Hypothalamus (tissue), 51 donors: ENCODE measurements at places on chromosomes 7 and 10.

DNA sequence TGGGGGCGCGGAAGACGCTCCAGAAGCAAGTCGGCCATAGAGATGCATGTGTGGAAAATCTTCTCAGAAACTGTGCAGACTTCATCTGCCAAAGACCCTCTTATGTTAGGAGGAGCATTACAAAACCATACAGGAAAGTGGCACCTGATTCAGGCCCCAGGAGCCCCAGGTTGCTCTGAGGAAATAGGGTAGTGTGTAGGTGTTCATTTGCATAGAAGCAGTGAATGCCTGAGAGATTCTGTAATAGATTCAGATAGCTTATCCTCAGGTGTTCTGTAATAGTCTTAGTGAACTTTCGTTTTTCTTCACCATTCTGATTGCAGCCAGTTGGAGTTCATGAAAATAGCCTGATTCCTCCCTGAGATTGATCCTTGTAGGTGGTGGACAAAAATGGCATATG, 106.4 kb upstream of the GJD4 start:
- DNase-seq = no peak

DNA sequence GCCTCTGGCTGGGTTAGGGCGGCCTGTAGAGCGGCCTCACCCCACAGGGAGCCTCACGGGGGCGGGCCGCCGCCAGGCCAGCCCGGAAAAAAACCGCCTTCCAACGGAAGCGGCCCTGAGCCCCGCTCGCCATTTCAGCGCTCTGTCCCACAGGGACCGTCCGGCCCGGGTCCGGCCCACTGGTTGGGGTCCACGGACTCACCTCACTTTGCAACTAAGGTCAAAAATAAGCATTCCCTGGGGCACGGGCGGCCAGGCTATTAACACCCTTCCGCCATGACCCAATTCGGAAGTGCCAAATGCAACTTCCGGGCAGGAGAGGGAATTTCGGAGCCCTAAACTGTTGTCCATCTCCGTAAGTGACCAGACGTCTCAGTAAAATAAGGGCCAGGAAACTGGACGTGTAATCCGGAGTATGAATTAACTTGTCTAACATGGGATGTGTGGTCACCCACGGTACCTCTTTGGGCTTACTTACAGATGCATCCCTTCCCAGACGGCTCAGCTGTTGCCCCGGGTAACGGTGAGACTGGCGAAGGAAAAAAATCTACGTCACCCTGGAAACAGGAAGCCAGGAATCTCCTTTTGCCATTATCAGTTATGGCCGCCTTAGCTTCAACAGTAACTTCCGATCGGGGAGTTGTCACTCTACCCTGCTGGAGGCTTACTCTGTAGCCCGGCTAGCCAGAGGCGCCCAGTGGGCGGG, at the start of gene BBIP1:
BBIP1 (minus strand) TSS at position 538 of the 706 bp plus-strand sequence. CDS start 1,023 bp downstream, outside the sequence.
- DNase-seq = peak; percentile 74

DNA sequence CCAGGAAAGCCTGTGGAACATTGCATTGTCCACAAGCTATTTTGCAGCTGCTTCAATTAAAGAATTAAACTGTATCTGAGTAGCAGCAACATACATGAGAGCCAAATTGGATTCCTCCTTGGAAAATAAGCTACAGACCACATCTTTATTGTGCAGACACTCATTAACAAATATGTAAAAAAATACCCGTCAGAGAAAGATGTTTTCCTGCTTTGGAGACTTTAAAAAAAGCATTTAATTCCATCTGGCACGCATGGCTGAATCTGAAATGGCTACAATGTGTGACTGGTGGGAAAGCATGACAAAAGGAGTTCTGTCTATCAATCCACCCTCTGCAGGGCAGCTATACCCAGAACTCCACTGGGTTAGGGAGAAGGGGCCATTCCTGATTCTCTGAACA, 73.1 kb upstream of the HPS1 start:
- no peak for DNase-seq

DNA sequence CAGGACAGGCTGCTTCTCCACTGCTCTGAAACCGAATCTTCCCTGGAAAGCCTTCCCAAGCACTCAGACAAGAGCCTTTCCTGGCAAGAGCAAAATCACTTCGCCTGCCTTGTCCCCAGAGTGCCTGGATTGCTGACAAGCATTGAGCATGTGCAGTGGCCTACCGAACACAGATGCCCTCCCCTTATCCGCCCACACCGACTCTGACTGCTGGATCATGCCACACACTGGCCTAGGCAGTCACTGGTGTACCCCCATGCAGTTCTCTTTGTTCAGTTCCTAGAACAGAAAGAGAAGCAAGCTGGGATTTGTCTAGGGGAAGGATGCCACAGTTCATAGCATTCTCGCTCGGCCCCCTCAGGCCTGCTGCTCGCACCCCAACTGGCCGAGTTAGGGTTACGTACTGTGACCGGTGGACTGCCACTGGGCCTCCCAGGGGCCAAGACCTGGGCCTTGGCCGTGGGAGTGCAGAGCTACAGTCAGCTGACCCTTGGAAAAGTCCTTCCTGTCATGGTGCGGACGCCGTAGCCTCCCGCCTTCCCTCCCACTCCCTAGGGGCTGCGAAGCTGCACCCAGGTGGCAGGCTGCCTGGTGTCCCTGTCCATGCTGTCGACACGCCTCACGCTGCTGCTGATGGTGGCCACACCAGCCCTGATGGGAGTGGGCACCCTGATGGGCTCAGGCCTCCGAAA, 6.9 kb downstream of the ABCB8 start:
- no peak for DNase-seq

DNA sequence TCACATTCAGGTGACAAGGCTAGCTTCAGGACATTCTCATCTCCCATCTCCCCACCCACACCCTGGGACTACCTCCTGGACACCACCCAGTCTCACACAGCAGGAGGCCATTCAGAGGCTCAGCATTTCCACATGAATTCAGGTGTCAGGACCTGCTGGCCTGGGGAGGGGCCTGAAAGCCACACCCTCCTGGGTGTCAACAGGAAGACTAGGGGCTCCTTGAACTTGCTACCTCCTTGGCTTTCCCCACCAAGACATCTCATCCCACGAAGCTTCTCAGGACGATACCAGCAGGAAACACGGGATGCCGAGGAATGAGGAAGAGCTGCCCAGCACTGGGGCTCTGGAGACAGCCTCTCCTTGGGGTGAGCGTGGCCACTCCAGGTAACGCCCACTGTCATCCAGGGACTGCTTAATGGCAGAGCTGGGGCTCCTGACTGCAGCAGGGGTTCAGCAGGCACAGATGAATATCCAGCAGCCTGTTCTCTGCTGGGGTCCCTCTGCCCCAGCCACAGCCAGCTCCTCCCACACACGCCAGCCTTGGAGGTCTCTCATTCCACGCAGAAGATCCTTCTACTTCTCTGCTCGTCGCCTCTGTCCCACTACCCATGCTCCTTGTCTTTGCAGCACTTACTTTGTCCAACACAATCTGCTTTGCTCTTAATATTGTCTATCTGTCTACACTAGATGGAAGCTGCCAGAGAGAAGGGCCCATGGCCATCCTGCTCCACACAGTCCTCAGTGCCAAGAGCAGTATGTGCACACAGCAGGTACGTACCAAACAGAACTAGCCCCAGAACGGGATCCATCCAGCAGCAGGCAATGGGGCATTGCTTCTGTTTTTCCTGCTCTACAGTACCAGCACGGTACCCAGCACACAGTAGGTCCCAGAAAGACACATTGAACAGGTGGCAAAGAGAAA, 88.7 kb downstream of the FAM53B start:
- DNase-seq = no peak

GRCh38 chr10:128963211-128964099, 503.6 kb upstream of the MGMT start:
- no peak for DNase-seq

GRCh38 chr10:42981358-42982236, 95.3 kb upstream of the RET start:
- DNase-seq = no peak

DNA sequence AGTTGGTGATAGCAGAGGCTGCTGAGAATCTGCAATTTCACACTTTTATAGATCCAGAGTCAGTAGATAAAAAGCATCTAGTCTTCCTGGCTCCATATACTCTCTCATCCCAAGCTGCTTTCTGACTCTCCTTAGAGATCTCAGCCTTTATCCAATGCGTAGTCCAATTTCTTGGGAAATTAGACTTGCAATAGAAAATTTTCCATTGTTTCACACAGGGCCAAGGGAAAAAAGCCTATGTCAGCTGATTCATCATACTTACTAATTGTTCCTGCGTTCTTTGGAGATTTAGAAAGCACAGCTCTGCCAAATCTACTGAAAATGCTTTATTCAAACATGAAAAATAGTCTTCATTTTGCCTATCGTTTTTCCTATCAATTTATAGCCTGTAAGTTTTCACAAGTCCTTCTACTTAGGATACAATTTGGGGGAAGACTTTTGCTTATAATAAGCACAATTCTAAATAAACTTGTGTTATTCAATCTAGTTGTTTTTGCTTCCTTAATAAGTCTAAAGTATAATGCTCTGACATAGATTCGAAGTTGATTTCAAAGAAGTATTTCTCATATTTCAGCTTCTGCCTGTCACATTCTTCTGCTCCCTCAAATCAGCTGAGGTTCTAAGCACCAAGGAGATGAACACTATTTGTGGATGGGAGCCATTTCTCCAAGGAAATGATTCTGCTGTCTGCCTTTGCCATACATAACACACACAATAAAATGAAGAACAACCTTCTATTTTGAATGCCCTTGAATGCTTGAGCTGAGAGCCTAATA, 165.4 kb downstream of the ADAM12 start:
- DNase-seq = no peak

- DNase-seq = no peak
Measured at GRCh38 chr10:22712956-22713852, 1.2 kb downstream of the PIP4K2A start.

DNA sequence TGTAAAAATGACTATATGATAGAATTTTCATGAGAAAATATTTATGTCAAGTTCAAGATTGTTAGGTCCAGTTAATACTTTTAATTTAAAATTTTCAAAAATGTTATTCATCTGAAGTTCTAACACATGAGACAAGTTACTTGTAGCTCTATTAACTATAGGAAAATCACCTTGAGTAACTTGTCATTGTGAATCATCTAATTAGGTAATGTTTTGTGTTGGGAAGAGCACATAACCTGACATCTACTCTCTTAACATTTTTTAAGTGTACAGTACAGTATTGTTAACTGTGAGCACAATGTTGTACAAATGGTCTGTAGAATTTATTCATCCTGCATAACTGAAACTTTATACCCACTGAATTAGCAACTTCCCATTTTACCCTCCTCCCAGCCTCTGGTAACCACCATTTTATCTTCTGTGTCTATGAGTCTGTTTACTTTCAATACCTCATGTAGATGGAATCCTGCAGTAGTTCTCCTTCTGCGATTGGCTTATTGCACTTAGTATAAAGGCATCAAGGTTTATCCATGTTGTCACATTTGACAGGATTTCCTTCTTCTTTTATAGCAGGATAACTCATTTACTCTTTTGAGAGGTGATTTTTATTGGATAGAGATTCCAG, 54.6 kb downstream of the ARL4A start:
- no peak for DNase-seq

DNA sequence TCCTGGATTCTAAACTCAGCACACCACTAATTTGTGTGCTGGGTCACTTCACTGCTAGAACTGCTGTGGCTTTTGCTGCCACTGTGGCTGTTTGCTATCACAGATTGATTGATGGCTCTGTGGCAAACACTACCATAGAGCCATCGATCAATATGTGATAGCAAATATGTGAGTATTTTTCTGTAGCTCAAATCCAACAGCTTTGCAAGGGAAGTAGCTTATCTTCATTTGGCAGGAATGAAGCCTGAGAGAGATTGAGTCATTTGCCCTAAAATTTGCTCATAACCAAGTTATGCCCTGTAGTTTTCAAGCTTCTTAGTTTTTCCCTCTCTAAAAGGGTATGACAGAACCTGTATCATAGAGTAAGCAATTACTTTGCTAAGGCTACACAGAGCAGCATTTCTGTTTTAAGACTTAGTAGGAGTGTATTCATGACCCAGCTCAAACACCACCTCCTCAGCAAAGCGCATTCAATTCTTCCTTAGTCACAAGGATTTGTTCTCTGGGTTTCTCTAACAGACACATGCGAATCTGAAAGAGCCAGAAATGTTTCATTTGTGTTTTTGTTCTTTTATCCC, 43.1 kb downstream of the MINPP1 start:
- DNase-seq = no peak

GRCh38 chr10:130932326-130933007, 379.1 kb downstream of the TCERG1L start:
- no peak for DNase-seq

GRCh38 chr7:123635551-123636359, 19.9 kb upstream of the LMOD2 start:
- DNase-seq = no peak

DNA sequence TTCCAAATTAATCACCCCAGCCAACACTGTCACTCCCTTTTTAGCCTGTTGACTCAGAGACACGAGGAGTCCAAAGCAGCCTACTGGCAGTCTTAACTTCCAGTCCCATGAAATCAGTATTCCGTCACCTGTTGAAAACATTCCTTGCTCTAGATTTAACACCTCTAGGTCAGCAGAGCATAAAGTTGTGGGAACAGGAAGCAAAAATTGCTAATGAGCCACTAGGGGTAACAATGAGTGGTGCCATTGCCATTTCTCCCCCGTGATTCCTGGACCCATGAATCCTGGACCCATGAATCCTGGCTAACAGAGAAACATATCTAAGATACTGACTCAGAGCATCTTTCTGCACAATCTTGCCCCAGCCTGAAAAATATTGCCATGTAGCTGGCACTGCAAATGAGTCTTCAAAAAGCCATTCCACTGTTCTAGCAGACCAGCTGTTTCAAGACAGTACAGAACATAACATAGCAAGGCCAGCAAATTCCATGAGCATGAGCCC, 252.7 kb upstream of the PTER start:
- DNase-seq = no peak

GRCh38 chr7:32765185-32765584, 126.4 kb downstream of the KBTBD2 start:
- no peak for DNase-seq

- DNase-seq = no peak
Measured at GRCh38 chr7:112692333-112692732, 97.9 kb downstream of the TMEM168 start.

DNA sequence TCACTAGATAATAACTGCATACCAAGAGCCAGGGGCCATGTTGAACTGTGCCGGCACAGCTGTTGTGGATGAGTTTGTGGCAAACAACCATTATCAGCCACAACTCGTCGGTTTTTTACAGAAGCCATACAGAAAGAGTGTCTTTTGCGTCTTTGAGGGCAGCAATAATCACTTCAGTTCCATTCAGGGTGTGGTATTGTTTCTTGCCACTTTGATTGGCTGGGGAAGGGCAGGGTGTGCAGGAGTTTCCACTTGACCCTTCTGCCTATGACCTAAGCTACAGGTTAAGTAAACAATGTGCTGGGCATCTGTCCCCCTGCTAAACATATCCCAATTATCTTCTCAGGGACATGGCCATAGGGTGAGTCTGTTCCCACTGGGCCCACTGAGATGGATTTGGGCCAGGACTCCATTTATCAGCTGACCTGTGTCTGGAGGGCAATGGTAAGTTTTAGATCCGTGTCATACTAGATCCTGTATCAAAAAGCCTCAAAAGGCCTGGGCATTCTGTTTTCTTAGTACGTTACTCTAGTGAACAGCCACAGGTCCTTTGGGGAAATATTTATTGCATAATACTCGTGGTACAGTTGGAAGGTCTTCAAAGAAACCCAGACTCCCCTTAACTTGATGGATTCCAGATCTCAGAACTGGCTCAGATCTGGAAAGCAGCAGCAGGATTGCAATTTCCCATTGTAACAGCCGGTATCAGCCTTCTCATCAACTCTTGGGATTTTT, 15.9 kb downstream of the ZNF3 start:
- no peak for DNase-seq

GRCh38 chr10:103780242-103781149, 74.9 kb downstream of the SH3PXD2A start:
- no peak for DNase-seq
